ENCODE measurements at places on chromosomes 12 and 14. TPM values are rescaled to one million over a fixed set of nuclear protein-coding genes. Genes with fewer than 3 reads are reported as not detected.

The DDX54 gene
- 57.8 TPM for total RNA-seq

The EMP1 gene
- total RNA-seq: 39.6 TPM

The PLEKHD1 gene
- total RNA-seq: 1.1 TPM

The SLC6A13 gene
- 1.7 TPM for total RNA-seq

The VSX2 gene
- 0.42 TPM for total RNA-seq

The INF2 gene
- 4.6 TPM for total RNA-seq

The FBLN5 gene
- total RNA-seq: 6.4 TPM

The TAMALIN gene
- total RNA-seq: 45.8 TPM

The RBM23 gene
- total RNA-seq: 81.6 TPM
